CD4-positive, alpha-beta T cell treated with Interleukin-2 at 100 ng/mL for 4 hours (primary cell): ENCODE measurements at places on chromosomes 6 and 20.

DNA sequence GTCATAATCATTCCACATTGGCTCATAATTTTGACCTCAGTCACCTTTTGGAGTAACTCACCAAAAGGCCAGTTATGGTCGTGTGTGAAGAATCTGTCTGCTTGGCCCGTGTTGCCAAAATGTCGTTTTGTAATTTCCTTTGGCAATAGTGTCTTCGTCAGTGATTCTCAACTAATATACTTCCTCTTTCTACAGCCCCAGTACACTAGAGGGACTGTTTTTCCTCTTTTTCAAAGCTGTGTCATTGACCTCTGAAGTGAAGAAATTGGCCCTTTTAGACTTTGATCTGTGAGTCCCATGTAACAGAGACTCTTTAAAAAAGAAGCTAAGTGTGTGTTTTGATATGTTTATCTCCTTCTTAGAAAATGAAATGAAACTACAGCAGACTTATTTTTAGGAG lies 5.2 kb downstream of the FOXO3 start:
- DNase-seq, result peak; percentile 30

GRCh38 chr6:156390621-156391020 lies 386.6 kb upstream of the ARID1B start:
- no peak for DNase-seq

DNA sequence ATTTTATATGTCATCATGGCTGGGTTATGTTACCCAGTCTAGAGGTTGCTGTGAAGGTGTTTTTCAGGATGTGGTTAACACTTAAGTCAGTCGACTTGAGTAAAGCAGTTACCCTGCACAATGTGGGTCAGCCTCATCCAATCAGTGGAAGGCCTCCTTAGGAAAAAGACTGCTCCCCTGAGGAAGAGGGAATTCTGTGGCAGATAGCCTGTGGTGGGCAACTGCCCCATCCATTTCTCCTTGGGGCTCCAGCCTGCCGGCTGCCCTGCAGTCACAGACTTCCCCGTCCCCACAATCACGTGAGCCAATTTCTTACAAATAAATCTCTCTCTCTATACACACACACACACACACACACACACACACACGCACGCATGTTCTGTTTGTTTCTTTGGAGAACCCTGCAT lies 34.5 kb upstream of the MPC1 start:
- peak; percentile 76 for DNase-seq

- DNase-seq, result no peak
Measured at GRCh38 chr6:117502580-117502979, 20.1 kb downstream of the DCBLD1 start.

DNA sequence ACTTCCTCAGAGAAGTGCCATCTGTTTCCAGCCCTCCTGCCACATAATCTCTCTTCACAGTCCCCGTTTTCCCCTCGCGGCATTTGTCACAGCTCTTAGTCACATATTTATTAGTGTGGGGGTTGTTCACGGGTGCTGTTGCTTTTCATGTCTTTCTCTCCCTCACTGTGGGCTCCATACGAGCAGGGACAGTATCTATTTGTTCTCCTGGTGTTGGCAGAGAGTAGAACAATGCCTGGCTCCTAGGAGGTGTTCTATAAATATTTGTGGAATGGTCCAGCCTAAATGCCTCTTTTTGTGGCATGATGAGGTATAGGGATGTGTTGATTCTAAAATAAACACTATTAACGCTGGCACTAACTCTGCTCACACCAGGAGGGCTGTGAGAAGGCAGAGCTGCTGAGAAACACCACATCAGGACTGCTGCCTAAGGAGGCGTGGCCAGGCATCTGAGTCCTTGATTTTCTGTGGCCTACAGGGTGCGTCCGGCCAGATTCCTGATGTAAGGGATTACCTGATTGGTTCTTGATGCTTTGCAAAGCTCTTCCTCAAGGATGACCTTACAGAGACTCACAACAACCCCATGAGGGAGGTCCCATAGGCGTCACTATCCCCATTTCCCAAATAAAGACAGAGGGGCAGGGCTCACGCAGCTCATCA lies 219.8 kb upstream of the ARID1B start:
- DNase-seq, result no peak

GRCh38 chr6:444653-445275 lies 53.2 kb downstream of the IRF4 start:
- peak; percentile 63 for DNase-seq

DNA sequence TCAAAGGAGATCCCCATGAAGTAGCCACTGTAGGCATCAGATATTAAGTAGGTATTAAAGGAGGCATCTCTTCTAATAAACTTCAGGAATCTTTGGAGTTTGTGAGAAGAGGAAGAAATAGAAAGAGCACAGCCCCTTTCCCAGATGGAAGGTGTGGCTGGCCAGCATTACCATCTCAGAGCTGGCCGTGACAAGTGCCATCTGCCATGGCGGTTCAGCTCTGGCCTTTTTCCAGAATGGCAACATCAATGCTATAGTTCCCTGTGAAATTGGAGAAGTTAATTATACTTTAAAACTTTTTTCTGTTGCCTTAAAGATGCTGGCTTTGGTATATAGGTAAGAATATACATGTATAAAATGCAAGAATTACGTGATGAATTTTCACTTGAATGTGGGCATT lies 51.9 kb upstream of the MCUR1 start:
- no peak for DNase-seq

DNA sequence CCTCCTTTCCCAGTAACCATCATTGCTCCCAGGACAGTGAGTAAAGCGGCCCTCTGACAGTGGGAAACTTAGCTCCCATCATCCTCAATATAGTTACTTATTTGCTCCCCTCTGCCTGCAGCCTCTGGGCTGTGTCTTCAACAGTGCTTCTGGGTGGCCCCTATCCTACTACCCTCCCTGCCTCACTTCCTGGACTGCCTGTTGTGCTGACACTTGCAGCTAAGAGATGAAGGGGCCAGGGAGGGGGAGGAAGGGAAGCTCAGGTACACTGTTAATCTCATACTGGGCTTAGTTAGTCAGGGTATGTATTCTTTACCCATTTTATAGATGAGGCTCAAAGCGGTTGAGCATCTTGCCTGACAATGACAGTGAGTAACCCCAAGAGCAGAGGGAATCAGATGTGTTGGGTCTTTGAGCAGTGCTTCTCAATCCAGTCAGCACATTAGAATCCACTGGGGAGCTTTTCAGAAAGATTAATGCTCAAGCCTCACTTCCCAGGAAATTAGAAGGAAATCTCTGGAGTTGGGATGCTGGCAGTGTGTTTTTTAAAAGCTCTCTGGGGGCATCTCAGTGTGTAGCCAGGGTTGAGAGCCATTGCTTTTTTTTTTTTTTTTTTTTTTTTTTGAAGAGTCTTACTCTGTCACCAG lies 27.1 kb upstream of the KCNK5 start:
- DNase-seq, result no peak

DNA sequence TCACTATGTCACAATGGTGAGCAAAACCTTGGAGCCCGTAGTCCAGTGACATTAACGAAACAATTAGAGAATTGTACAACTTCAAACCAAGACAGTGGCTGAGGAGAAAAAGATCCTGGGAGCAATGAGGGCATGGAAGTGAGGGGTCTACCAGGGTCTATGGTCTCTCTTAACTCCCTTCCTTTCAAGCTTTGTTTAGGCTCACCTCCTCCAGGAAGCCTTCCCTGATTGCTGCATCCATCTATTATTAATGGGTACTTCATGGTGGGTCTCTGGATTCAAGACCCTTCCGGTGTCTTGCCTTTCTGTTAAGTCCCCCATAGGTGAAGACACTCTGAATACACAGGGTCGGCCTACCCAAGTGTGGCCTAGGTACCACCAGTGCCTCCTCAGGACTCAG lies 38.1 kb upstream of the MLN start:
- DNase-seq, result no peak

- DNase-seq, result no peak
Measured at GRCh38 chr6:116309657-116310056, 29.9 kb upstream of the TSPYL1 start.
